ENCODE measurements at places on chromosomes 5 and 9.

GRCh38 chr5:150265870-150266383 is 23.6 kb downstream of the CAMK2A start:
- no peak for DNase-seq

GRCh38 chr5:167694325-167695147 is 596.9 kb upstream of the WWC1 start:
- no peak for DNase-seq

GRCh38 chr5:10747678-10748622 is 13.1 kb downstream of the DAP start:
- no peak for DNase-seq

- no peak for DNase-seq
Observed at GRCh38 chr9:124626276-124626675, 119.1 kb upstream of the NR5A1 start.

GRCh38 chr5:136642976-136643375 is 277.6 kb upstream of the TRPC7 start:
- DNase-seq, result no peak

- no peak for DNase-seq
Observed at GRCh38 chr9:88258601-88259000, 120.3 kb upstream of the SPATA31C2 start.

- no peak for DNase-seq
Observed at GRCh38 chr5:179427676-179428056, 82.4 kb upstream of the ADAMTS2 start.

GRCh38 chr9:134289241-134289875 is 36.9 kb upstream of the RXRA start:
- DNase-seq, result no peak

DNA sequence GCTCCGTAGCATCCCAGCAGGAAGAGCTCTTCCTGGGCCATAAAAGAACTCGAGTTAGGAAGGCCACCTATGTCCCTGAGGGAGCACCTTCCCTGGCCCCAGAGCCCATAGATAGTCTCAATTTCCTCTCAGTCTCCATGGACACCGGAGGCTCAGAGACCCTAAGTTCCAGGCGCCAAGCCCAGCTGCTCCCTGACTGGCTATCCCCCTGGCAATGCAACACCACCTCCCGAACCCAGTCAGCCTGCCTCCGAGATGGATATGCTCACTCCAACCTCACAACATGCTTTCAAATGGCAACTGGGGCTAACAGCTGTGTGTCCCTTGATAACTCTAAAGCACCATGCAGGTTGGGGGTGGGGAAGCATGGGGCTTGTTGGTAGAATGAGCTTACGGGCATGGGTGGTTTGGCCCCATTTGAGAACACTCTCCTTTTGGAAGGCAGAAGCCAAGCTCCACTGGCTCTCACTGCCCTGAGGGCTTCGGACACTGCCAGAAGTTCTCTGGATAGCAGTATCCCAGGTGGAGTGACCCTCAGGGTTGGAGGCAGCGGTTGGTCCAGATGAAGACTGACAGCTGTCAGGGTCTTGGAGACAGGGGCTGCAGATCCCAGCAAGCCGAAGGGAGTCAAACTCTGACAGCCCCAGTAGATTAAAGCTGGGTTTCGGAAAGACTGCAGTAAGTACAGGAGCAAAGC is 165.3 kb downstream of the PAX5 start:
- DNase-seq, result no peak

GRCh38 chr5:179413711-179414458 is 68.6 kb upstream of the ADAMTS2 start:
- DNase-seq, result no peak

- no peak for DNase-seq
Observed at GRCh38 chr5:60354311-60354710, 345.7 kb downstream of the DEPDC1B start.

GRCh38 chr9:128365525-128365924 is 5.6 kb upstream of the URM1 start:
- no peak for DNase-seq

GRCh38 chr9:136875155-136875554 is 9.0 kb upstream of the EDF1 start:
- no peak for DNase-seq

DNA sequence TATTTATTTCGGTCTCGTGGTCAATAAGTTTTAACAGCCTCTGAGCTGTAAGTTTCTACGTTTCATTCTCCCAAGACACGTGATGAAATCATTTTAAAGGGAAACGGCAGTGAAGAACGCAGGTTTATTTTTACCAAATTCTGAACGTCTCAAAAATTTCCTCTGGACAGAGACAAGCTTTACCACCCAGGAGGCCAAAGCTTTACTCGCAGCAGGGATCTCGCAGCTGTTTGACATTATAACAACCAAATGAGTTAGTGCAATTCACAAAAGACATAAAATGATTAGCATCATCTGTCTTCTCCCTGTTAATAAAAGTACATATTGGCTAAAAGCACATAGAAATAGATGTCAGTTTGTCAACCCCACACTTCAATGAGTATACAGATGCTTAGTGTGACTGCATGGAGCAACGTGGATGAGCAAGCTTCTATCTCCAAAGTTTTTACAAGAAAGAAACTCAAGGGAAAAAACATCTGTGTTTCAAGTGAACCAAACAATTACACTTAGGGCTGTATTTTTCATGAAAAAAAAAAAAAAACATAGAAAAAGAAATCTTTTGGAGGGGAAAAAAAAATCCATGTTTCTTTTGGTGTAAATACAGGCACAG is 2.5 kb downstream of the SEMA5A start:
- no peak for DNase-seq

GRCh38 chr5:149040421-149040820 is 22.4 kb downstream of the SH3TC2 start:
- DNase-seq, result no peak

GRCh38 chr5:151093476-151093889 is 12.6 kb upstream of the TNIP1 start:
- no peak for DNase-seq

- DNase-seq, result no peak
Observed at GRCh38 chr9:130490981-130491380, 46.2 kb downstream of the ASS1 start.

DNA sequence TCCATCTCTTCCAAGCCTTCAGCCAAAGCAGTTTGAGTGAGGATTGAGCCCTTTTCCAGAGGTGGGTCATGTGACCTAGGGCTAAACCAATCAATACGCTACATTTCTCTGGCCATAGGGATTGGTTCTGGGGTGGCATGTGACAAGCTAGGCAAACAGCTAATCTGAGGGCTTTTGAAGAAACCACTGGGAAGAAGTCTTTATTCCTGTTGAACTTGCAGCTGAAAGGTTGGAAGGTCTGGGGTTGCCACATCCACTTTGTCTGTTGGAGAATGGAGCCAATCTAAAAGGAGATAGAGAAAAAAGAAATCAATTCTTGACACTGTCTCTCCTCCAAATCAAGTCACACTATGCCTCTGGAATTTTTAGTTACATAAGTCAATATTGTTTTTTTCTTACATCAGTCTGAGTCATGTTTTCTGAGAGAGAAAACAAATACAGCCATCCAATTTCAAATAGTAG is 637.8 kb upstream of the WWC1 start:
- no peak for DNase-seq

DNA sequence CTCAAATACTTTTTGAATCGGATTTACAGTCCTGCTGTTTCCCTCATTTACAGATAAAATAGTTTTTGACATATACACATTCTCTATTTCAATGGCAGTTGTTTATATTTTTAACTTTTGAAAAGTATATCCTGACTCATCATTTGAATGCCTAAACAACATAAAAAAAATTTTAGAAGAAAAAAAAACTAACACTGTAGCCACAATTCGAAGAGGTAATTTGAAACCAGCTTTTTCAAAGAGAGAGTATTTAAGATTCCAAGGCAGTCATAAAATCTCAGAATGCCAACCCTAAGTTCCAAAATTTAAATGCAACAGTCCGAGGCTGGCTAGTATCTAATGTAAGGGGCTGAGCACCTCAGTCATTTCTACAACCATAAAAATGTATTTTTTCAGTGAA is 626.8 kb downstream of the DNAH5 start:
- no peak for DNase-seq

GRCh38 chr5:177123789-177124485 is 9.6 kb upstream of the NSD1 start:
- DNase-seq, result no peak

DNA sequence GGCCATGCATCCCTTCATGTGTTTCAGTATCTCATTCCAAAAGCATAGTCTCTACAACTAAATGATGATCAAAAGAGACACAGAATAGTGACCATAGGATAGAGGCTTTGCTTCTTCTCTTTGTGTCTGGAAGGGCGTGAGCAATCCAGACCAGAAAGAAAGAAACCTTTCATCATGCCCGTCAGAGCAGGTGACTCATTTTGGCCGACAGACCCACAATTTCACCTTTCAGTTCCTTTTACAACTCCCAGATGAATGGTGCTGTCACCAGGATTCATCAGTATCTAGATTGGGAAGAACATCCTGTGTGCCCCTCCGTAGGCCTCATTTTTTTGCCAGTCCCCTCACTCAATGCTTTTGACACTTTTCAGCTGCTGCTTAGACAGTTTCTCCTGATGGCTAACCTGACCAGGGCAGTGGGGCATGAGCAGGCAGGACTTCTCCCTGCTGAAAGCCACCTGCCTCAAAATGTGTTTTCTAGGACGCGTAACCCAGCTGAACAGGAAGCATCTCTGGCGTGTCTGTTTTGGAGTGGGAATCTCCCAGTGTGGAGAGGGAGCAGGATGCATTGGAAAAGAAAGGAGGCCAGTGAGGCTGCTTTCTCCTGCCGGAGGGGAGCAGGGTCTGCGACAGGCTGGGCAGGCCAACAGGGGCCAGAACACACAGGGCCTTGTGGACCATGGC is 21.2 kb downstream of the ABLIM3 start:
- DNase-seq, result no peak

GRCh38 chr5:55699041-55699688 is 13.0 kb downstream of the SLC38A9 start:
- DNase-seq, result no peak

DNA sequence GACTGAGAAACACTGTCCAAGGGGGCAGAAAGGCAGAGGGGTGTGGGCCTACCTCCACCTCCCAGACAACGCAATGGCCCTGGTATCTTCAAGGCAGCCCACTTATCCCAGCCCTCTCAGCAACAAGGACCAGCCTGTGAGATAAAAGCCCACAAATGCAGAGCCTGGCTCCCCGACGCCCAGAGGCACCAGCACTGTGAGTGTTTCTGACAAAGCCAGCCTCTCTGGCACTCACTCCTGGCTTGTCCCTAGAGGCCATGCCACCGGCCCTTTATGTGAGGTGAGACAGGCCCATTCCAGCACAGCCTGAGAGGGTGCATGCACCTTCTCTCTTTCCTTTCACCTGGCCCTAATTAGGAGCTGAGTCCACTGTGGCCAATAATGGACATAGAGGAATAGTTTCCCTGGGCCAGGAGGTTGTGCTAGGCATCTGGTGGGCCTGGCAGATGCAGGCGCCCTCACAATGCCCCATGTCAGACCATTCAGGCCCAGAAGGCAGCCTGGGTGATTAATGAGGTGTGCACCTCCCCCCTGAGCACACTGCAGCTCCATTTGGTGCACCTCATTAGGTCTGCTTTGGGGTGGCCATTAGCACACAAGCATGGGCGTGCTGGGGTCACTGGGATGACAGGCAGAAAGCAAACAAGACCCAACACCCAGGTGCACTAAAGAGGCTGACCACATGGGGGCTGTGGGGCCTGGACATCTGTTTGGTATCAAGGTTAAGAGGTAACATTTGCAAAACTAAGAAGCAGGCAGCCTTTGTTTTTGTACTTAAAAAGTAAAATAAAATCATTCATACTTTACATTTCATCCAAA is 176.0 kb downstream of the MED10 start:
- DNase-seq, result no peak

- DNase-seq, result no peak
Observed at GRCh38 chr5:107806705-107807104, 136.0 kb upstream of the EFNA5 start.

- no peak for DNase-seq
Observed at GRCh38 chr5:106076655-106077054, 1594.1 kb downstream of the EFNA5 start.

DNA sequence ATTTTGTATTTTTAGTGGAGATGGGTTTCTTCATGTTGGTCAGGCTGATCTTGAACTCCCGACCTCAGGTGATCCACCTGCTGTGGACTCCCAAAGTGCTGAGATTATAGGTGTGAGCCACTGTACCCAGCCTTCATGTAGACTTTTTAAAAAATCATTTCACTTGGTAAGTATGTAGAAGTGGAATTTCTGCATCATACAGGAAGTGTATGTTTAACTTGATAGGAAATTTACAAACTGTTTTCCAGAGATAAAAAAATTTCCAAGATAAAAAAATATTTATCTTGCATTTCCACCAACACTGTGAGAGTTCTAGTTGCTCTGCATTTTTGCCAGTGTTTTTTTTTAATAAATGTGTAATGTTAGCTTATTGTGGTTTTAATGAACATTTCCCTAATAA is 155.8 kb downstream of the ZNF608 start:
- no peak for DNase-seq

DNA sequence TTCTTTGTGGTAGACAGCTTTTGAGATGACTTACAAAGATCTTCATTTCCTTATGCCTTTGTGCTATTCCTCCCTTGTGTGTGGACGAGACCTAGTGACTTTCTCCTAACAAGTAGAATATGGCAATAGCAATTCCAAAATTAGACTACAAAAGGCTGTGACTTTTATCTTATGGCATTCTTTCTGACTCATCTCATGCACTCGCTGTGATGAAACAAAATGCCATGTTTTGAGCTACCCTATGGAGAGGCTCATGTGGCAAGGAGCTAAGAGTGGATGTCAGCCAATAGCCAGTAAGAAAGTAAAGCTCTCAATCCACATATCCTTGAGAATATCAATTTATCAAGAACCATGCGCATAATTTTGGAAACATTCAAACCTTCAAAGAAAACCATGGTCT is 380.5 kb upstream of the SMC2 start:
- no peak for DNase-seq

- DNase-seq, result no peak
Observed at GRCh38 chr5:59609501-59610265, 283.8 kb downstream of the PDE4D start.

DNA sequence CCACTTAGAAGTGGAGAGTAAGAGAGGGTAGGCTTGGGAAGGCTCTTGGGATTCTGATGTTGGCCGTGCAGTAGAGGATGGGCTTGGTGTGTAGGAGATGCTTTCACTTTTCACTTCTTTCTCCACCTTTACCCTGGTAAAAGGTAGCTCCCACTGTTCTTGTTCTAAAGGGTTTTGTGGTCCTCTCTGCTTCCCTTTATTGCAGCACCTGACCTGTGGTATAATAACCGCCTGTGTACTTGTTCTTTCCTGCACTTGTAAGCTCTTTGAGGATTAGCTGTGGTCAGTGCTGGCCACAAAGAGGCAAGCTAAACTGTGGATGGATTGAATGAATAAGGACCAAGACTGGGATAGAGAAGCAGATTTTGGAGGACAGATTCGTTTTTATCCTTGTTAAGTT is 25.2 kb downstream of the KDM4C start:
- no peak for DNase-seq

DNA sequence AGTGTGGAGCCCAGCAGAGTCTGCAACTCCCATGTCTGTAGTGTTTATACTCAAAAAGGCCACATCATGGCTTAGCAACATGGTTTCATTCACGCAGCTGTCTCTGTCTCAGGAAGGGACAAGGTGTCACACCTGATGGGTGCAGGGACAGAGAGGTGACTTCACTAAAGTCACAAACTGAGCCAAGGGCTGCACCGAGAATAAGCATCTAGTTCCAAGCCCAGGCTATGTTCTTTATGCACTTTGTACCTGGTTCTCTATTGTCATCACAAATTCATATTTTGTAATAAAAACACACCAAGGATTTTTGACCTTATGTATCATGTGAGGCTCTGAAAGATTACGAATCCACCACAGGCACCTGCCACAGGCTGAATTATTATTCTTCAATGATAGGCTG is 64.9 kb upstream of the STK32A start:
- no peak for DNase-seq

All from stimulated activated CD4-positive, alpha-beta T cell treated with anti-CD3 and anti-CD28 coated beads, Interleukin-12 subunit alpha, Interleukin-12 subunit beta, amount 100 ng/mL, for 24 hours (primary cell).